Activated CD4-positive, CD25-positive, alpha-beta regulatory T cell treated with anti-CD3 and anti-CD28 coated beads, Interleukin-2, amount 50 U/mL, for 72 hours (primary cell): ENCODE measurements at places on chromosomes 12 and 14.

- DNase-seq = no peak
These were observed 22.4 kb downstream of the ACTN1 start for GRCh38 chr14:68956724-68957123.

DNA sequence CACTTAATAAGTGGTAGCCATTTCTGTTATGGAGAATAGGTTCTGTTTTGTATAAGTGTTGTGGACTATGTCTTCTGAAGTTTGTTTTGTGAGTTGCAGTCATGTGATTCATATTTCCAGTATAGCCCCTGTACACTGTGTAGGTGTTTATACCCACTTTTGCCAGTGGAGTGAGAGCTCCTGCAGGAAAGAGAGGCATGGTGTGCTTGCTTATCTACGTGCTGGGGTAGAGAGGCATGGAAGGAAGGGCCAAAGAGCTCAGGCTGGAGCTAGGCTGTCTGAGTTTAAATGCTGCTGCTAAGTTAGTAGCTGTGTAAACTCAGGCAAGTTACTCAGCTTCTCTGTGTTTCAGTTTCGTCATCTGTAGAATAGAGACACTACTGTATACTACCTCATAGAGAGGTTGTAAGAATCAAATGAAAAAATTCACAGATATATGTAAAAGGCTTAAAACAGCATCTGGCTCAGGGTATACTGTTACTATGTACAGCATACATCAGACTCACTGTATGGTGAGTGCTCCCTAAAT, 88.2 kb upstream of the SLC38A2 start:
- DNase-seq = no peak

DNA sequence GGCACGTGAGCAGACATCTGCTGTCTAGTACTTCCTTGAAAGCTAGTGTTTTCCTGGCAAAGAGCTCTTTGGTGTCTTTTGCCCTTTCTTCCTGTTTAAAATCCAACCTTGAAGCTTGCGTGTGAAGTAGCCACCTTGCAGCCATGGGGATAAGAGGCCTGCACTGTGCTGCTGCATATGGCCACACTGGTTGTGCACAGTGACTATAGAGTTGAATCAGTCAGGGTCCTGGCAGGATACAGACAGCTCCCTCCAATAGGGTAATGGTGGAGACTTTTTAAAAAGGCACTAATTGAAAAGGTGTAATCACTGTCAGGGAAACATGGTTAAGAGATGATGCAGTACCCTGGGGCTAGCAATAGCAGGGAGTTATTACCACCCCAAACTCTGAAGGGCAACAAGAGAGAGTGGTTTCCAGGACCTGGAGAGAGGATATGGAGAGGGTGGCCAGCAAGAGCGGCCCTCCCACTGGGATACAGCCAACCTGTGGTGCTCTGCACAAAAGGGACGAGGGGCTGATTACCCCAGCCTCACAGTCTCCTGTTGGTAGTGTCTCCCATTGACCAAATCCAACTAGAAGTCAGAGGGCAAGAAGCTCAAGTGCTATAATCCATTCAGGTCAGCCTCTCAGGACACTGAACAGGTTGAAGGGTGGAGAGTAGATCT, 4.8 kb upstream of the GLT8D2 start:
- DNase-seq = no peak

GRCh38 chr12:10365696-10366405, 24.0 kb downstream of the KLRK1 start:
- no peak for DNase-seq

- DNase-seq = no peak
These were observed 459.6 kb upstream of the RGS6 start for GRCh38 chr14:71472356-71473340.

DNA sequence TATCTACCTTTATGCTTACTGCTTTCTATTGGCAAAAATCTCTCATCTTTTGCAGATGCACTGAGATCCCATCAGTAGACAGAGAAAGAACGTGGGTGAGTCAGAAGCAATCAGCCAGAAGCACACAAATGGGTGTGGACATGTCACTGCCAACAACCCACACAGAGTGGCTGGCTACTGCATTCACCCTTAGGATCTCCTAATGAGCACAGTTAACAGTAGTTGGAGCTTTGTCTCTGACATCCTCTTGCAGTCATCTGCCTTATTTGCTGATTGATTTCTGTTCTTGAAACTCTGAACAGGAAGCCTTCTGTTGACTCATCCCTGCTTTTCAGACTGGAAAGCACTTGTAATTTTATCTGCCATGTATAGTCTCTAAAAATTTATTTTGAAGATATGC, 117.2 kb downstream of the RGS6 start:
- no peak for DNase-seq

DNA sequence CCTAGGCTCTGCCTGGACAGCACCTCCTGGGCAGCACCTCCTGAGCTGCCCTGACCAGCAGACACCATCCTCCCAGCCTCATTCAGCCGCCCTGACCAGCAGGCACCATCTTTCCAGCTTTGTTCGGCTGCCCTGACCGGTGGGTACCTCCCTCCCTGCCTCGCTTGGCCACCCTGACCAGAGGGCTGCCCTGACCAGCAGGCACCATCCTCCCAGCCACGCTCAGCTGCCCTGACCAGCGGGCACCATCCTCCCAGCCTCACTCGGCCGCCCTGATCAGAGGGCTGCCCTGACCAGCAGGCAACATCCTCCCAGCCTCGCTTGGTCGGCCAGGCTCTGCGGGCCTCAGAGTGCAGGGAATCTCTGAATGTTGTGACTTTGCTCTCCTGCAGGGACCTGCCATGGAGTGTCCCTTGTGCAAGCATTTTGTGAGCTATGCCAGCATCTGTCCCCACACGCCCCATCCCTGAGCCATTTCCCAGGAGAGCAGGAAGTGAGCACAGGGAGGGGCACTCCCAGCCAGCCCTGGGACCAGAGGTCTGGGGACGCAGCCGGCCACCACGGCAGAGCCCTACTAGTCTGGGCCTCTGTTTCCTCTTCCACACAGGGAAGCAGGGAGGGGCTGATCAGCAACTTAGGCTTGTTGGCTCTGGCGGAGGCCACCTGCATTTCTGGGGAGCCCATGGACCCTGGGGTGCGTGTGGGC, 265.5 kb downstream of the SEC23A start:
- no peak for DNase-seq

DNA sequence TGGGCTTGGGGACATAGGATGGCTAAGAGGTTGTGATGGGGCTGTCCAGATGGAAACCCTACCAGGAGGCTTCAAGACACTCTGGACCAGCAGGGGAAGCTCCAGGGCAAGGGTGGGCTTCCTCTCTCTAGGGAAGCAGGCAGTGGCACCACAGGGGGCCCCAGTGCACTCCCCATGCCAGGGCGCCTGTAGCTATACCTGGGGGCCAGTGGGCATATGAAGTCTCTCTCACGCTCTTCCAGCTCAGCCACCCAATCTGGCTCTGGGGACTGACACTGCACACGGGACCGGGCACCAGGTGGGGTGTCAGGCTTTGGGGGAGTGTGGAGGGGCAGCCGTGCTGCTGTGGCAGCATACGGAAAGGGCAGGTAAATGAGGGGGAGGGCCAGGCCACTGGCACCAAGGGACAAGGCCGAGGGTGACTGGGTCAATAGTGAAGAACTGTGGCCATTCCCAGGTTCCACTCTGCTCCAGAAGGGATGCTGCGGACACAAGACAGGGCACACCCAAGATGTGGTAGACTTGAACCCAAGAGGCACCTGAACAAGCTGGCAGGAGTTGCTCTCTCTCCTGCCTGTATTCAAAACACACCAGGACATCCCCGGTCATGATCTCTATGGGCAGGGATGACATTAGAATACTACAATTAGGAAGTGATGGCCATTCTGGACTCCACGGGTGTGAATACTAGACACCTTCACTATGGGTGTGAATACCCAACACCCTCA, 27.5 kb downstream of the RFLNA start:
- no peak for DNase-seq

DNA sequence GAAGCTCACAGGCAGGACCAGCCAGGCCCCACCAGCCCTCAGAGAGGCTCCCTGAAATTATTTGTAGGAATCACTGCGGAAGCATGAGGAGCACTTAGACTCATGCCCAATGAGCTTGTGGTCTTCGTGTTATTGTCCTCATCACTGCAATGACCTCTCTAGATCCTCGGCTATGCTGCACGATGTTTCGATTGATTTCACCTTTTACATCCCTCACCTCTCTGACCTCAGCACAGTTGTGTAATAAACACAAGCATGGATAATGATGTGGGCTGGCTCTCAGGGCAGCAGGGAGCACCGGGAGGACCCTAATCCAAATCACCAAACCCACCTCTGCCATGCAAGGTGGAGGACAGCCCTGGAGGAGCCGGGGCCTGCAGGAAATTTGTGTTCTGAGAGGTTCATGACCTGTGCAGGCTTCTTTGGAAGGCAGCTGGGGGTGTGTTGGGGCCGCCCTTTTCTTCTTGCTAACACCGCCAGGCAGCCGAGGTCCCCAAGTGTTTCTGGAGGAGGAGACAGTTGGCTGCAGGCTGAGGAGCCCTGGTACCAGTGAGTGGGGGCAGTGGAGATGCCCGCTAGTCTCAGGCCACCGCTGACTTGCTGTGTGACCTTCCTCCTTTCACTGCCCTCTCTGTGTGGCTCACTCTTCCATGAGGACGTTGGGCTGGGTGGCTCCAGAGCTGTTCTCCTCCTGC, 29.5 kb upstream of the EML1 start:
- no peak for DNase-seq

- DNase-seq = no peak
These were observed 87.9 kb downstream of the DAD1 start for GRCh38 chr14:22500954-22501726.

- DNase-seq = no peak
These were observed 161.7 kb upstream of the EEA1 start for GRCh38 chr12:93090731-93091172.

- DNase-seq = no peak
These were observed 3.8 kb downstream of the NR4A1 start for GRCh38 chr12:52054833-52055730.

DNA sequence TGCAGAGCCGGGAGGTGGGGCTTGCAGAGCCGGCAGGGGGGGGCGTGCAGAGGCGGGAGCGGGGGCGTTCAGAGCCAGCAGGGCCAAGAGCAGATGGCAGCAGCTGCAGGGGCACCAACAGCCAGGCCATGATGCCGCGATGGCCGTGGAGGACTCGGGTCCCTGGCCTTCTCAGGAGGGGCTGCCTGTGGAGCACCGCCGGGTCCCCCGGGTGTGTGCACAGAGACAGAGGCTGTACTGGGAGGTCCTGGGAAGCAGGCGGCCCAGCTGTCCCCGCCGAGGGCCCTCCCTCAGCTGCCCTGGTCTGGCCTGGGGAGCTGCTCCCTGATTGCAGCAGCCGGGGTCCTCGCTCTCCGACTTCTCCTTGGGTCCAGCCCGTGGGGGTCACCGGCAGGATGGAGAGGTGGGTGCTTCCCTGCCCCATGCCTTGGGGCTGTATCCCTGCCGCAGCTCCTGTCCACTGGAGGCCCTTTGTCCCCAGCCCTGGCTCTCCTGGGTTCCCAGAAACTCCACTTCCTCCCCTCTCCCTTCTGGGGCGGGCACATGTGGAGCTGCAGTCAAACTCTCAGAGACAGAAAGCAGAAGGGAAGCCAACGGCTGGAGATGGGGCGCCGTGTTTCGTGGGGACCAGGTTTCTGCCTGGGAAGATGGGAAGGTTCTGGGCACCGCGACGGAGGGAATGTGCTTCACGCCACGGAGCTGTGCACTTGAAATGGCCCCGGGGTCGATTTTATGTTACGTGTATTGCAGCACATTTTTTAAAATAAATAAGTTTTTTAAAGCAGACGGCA, 75.8 kb upstream of the GALNT9 start:
- no peak for DNase-seq

GRCh38 chr12:131085816-131086591, 132.3 kb downstream of the ADGRD1 start:
- DNase-seq = no peak

GRCh38 chr12:113161415-113162016, 12.0 kb downstream of the CFAP73 start:
- DNase-seq = no peak

GRCh38 chr14:63910583-63911363, 58.0 kb downstream of the SYNE2 start:
- no peak for DNase-seq

DNA sequence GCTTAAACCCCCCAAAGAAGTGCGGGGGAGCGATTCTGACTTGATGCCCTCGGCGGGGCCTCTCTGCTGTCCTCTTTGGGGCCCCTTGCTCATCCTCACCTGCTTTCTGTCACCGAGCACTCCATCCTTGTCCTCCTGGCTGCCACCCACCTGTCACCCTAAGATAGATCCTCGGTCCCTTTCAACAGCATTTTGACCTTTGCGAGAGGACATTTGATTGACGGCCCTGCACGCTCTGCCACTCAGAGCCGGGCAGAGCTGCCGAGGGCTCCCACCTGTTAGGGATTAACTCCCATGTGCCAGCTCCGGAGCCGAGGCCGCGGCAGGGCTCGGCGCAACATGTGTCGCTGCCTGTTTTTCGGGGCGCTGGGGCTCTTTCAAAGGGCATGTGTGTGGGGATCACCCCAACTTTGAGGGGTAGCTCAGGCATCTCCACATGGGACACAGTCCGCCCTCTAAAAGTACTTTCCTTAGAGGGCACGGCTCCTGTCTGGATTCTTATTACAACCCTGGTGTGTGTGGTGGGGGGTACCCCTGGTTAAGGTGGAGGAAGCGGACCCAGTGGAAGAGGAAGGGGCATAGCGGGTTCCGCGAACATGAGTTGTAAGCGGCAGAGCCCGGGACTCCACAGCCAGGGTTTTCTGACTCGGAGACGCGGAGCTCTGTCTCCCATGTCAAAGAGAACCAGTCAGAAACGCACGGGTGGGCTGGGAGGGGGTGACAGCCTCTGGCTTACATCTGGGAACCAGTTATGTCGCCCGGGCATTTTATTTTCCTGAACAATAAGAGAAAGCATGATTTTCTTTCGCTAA, 811 bp upstream of the MEG3 start:
- DNase-seq = no peak

DNA sequence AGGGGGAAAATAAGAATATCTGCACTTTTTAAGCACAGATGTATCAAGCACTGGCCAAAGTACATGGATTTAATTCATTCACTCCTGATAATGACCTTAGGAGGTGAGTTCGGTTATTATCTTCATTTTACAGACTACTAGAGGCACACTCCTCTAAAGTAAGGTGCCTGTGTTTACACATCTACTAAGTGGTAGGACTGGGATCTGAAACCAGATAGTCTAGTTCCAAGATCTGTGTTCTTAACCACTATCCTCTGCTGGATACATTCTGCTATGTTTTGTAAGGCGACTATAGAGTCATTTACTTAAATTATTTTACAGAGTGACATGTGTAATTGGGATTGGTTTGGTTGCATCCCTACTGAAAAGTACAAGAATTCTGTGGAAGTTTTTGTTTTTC, 175.3 kb downstream of the ESR2 start:
- no peak for DNase-seq

GRCh38 chr12:102356690-102357089, 123.7 kb downstream of the IGF1 start:
- DNase-seq = no peak
